ENCODE measurements at places on chromosomes 3 and 15. TPM values are rescaled to one million over a fixed set of nuclear protein-coding genes. Genes with fewer than 3 reads are reported as not detected.

GRCh38 chr3:196320137-196320536, 2.1 kb upstream of the DYNLT2B start:
- H3K27ac ChIP-seq: no peak overlapping the region
- H3K36me3 ChIP-seq: no peaks in the 10 kb centered on the region
- H3K27me3 ChIP-seq: no peaks in the 10 kb centered on the region
- H3K4me3 ChIP-seq: no peak overlapping the region
- H3K4me1 ChIP-seq: no peaks in the 10 kb centered on the region

DNA sequence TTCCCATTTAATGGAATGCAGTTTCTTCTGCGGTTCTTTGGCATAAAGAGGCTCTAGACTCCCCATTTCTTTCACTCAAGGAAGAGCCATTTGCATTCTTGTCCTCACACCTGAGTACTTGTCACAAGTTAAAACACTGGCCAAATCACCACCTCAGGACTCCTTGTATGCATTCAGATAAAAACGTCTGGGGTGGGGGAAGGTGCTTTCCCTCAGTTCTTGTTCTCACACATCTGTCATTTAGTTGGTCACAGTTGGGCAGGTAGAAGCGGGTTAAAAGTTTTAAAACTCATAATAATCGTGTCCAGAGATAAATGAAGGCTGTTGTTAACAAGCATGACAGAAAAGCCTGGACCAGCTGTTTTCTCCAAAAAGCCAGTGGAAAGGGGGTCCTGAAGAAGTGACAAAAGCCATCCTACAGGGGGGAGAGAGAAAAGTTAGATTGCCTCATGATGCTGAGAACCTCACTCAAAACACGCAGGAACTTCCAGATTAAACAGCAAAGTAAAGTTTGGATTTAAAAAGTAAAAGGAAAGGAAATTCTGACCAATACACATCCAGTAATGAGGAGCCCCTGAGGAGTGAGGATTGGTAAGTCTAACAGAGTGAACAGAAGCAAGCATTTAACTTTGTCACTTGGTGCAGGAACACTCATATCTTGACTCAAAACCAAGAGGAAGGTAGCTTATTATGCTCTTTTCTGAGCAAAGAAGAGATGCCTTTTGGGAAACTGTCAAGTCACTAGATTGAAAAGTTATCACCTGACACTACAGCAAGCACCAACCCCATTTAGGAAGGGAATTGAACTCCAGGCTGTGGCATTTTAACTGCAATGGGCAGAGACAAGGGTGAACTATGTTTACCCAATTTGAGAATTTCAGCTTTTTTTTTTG, 2.8 kb downstream of the BCL2L10 start:
- no peak overlapping the region for H3K27ac ChIP-seq
- H3K36me3 ChIP-seq: no peaks in the 10 kb centered on the region
- DNase-seq: no peak
- no peaks in the 10 kb centered on the region for H3K27me3 ChIP-seq
- H3K4me1 ChIP-seq: peaks cover 16% of the 10 kb centered on the region
- no peak overlapping the region for H3K4me3 ChIP-seq

GRCh38 chr15:33580526-33580925, 269.8 kb downstream of the RYR3 start:
- no peaks in the 10 kb centered on the region for H3K4me1 ChIP-seq
- H3K27ac ChIP-seq: no peak overlapping the region
- no peak overlapping the region for H3K4me3 ChIP-seq
- no peaks in the 10 kb centered on the region for H3K27me3 ChIP-seq

DNA sequence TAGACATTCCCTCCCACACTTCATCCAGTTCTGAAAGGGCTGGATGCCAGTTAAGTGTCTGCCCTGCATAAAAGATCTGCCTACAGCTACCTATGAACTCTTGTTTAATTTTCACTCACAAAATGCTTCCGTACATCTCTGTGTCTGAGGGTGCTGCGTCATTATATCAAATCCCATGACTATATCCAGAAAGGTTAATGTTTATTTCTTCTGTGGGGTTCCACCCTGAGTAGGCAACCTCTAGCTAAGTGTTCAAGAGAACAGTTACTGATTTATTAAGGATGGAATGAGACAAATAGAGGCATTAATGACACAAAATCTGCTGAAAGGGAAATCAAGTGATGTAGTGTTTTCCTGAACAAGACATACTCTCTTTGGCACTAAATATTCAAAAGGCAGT, 220.2 kb downstream of the MTHFS start:
- no peaks in the 10 kb centered on the region for H3K4me1 ChIP-seq
- no peaks in the 10 kb centered on the region for H3K27me3 ChIP-seq
- no peak overlapping the region for H3K4me3 ChIP-seq
- H3K36me3 ChIP-seq: no peaks in the 10 kb centered on the region
- no peak overlapping the region for H3K27ac ChIP-seq

DNA sequence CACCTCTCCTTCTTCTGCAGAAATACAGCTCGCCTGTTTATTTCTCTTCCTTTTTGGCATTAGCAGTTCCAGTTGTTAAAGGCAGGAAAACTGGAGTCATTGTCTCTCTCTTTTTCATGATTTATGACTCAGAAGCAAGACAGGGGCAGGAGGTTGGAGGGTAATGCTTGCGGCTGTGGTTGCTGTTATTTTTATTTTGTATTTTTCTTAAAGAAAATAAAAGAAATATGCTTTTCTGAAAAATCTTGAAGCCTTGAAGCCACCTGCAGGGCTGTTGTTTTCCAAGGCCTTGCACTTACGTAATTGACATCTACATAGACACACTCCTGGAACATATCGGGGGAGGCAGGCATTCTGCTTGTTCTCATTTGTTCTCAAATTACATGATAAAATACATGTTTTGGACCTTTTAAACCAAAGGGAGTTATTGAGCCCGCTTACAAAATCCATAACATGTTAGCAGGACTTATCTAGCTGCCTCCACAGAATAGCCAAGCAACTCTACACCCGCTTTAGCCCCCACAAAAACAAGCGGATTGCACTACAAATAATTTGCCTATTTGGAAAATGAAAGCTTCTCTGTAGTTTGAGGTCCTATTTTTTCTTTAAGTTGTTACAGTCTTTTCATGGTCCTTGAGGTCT, 1004.6 kb upstream of the NR2F2 start:
- no peaks in the 10 kb centered on the region for H3K4me1 ChIP-seq
- peak overlapping the region; percentile 52 for H3K4me3 ChIP-seq
- DNase-seq: no peak
- peak overlapping the region; percentile 90 for H3K27ac ChIP-seq

DNA sequence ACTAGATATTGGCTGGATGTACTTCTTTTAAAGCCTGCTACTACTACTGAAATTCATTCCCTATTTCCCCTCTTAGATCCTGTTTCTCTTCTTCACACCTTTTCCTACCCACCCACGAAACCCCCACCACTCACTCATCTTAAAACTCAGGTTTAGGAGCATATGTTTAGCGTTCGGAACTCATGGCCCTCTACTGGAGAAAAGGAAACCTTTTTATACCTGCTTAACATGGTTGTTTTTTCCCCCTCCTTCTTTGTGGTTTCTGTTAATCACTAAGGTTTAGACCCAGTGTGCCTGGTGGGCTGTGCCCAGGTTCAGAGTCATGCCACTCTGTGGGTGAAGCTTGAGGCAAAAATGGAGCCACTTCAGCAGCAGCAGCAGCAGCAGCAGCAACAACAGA, 2.6 kb downstream of the ARID3B start:
- H3K36me3 ChIP-seq: no peaks in the 10 kb centered on the region
- H3K27me3 ChIP-seq: no peaks in the 10 kb centered on the region
- H3K4me3 ChIP-seq: no peak overlapping the region
- no peak overlapping the region for H3K27ac ChIP-seq
- DNase-seq: no peak

DNA sequence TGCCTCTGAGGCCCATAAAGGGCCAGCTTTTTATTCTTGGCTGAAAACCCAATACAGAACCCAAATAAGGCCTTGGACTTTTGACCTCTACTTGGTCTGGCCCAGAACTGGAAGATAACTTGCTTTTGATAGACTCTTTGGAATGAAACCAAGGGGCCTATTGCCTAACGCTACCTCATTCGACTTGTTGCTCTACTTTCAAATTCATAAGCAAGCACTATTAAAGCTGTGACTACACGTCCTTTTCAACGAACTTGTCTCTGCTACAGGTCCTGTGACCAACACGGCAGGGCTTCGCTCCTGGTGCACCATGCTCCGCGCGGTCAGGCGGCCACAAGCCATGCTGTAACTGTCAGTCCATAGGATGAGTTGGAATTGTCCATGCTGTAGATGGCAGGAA, 385.4 kb downstream of the MFSD1 start:
- H3K4me1 ChIP-seq: peaks cover 28% of the 10 kb centered on the region
- H3K4me3 ChIP-seq: no peak overlapping the region
- no peak overlapping the region for H3K27ac ChIP-seq
- DNase-seq: no peak
- H3K27me3 ChIP-seq: no peaks in the 10 kb centered on the region

DNA sequence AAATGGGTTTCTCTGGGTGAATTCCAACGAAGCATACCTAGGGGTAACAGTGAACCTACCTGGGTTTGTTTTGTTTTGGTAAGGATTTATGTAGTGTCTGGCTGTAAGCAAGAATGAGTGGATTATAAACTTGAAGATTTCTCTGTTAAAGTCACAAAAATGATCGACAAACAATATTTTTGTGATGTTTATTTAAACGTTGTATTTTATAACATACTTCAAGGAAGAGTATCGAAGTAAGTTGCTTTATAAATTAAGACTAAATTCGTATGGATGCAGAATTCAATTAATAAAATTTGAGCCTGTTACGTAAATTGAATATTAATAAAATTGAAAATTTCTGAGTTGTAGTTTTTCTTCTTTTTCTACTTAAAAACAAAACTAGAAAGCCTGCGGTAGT, 982 bp upstream of the ZDHHC23 start:
- H3K4me1 ChIP-seq: peaks cover 14% of the 10 kb centered on the region
- no peaks in the 10 kb centered on the region for H3K27me3 ChIP-seq
- no peak for DNase-seq
- H3K27ac ChIP-seq: no peak overlapping the region
- no peaks in the 10 kb centered on the region for H3K36me3 ChIP-seq

Gene TOMM70
- 26.8 TPM for total RNA-seq

Gene MKRN3
- total RNA-seq: not detected

Gene POTEB3
- not detected for total RNA-seq

Gene GRM2
- total RNA-seq: not detected
